ENCODE measurements at places on chromosomes 11 and 22.

GRCh38 chr11:97964332-97965004, 1056.3 kb upstream of the CNTN5 start:
- DNase-seq, result no peak

GRCh38 chr11:34616830-34617504, 3.9 kb upstream of the EHF start:
- no peak for DNase-seq

GRCh38 chr11:17596711-17597110, 49.7 kb downstream of the OTOG start:
- DNase-seq, result no peak

DNA sequence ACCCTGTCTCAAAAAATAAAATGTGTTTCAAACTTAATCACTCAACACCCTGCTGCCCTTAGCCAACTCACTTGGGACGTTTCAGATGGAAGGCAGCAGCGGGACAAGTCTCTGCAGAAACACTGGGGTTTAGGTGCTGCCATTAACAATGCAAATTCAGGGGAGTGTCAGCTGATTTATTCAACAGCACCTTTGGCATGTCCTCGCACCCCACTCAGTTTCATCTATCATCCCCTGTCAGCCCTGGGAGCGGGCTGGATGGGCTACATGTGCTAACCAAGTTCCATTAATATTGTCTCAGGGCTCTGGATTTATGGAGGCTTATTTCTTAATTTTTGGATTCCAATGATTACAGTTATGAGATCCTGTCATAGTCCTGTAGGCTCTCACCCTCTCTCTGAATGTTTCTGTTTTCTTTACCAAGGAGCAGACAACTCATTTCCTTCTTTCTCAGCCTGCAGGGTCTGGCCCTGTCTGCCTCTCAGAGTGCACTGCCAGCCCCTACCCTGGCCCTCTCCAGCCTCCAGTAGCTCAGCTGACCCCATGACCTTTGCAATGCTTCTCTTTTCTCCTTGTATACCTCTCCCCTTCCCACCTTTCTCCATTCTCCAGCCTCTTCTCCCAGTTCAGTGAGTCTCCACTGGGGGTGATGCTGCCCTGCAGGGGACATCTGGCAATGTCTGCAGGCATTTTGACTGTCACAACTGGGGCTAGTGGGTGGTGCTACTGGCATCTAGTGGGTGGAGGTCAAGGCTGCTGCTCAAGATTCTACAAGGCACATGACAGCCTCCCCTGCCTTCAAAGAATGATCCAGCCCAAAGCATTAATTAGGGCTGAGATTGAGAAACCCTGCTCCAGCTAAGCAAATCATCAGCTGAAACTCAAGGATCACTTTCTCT, 79.0 kb downstream of the APIP start:
- no peak for DNase-seq

DNA sequence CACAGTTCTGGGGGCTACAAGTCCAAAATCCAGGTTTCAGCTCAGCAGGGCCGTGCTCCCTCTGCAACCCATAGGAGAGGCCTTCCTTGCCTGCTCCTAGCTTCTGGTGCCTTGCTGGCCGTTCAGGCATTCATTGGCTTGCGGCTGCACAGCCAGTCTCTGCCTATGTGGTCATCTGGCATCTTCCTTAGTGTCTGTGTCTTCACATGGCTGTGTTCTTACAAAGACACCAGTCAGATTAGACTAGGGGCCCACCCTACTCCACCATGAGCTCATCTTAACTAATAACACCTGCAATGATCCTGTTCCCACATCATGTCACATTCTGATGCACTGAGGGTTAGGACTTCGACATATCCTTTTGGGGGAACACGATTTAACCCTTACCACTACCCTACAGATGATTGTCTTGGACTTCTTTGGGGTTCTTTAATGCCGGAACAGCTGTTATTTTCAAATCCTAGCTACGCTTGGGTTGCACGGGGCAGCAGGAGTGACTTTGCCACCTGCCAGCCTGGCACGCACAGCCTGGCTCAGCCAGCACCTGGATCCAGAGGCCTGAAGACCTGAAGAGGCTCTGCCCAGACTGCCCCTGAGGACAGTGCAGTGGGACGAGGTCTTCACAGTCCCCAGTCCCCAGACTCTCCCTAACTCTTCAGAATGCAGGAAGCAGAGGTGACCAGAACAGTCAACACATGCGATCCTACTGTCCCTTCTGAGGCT, 7.7 kb upstream of the NEAT1 start:
- no peak for DNase-seq

DNA sequence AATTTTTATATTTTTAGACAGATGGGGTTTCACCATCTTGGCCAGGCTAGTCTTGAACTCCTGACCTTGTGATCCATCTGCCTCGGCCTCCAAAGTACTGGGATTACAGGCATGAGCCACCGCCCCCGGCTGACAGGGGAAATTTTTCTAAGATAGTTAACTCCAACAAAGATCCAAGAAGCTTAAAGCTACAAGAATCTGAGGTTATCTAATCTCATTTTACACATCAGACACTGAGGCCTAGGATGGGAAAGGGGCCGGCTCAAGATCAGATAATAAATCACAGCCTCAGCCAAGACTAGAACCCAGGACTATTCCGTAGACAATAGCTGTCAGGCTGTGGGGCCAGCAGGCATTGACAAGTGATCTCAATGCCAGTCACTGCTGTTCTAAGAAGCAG, 94.0 kb downstream of the AMBRA1 start:
- no peak for DNase-seq

DNA sequence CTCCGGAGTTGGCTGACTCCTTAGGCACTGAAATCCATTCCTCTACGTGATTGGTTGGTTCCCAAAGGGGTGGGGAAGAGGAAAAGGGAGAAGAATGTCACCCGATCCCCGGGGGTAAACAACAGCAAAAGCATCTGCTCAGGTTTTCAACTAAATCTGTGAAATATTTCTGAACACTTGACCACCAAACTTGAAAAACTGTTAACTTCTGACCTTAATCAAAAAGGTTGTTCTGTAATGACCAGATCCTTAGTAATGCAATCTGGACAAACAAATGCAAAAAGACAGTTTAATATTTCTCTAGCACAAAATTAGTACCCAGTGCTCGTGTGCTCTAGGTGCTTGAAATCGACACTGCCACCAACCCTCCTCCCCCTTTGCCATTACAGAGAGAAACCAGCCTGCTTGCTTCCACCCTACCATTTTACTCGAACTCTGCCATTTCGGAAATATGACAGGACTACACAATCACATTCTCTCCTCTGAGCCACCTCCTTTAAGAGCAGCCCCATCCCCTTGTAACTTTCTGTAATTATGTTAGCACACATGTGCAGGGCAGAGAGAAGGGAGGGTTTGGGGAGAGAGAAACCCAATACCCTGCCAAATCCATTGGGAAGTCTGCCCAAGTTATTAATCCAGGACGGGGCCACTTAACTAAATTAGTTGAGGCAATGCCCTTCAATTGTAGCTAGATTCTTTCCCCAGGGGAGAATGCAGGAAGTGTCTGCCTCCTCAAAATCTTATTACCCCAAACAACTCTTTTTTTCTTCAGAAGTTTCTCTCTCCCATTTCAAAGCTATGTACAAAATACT, 113.8 kb downstream of the RBFOX2 start:
- no peak for DNase-seq

DNA sequence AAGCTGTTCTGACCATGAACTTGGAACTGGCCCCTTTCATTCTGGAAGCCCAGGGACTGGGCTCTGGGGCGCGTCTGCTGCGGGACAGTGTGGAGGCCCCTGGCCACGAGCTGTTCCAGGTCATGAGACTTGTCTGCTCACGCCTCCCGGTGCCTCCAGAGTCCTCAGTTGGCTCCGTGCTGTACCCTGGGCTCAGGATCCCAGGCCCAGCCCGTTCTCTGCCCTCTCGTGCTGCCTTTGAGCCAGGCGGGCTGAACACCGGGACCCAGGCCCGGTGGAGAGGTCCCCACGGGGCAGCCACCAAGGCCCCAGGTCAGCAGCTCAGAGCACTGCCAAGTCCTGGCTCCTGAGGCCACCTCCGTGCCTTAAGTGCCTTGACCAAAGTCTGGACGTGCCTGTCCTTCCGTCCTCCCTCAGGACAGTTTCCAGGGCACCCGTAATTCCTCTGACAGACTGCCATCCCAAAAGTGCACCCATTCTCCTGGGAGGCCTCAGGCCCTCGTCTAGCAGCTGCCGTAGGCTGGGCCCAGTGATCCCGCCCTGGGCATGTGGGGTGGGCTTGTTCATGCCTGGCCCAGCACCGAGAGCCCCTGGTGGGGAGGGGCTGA, 36.3 kb upstream of the PPARA start:
- DNase-seq, result no peak

GRCh38 chr11:13189561-13190426, 87.8 kb upstream of the BMAL1 start:
- DNase-seq, result no peak

DNA sequence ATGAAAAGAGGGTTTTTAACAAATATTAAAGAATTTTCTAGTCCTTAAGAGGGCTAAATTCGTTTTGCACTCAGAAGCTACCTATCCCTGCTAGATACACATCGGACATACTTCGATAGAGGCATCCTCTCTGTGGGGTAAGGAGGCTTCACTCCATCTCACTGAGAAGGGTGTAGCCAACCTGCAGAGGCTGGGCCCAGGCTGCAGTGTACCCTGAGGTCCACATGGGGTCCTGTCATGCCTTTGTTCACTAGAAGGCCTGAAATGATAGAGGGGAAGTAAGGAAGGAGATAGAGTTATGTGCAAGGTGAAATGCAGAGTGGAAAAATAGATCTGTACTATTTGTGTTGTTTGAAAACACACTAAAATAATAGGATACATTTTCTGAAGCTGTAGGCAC, 45.6 kb downstream of the IGSF9B start:
- no peak for DNase-seq

- no peak for DNase-seq
Measured at GRCh38 chr11:76444065-76444383, 794 bp upstream of the EMSY start.
